ENCODE measurements at places on chromosomes 2 and 18. TPM values are rescaled to one million over a fixed set of nuclear protein-coding genes. Genes with fewer than 3 reads are reported as not detected.

The DHRS9 gene
- total RNA-seq, result 51.2 TPM

The CAPN14 gene
- not detected for total RNA-seq

The GBX2 gene
- total RNA-seq, result not detected

The CDH19 gene
- not detected for total RNA-seq

The FIGN gene
- 1.3 TPM for total RNA-seq

The TAF4B gene
- total RNA-seq, result 3.0 TPM

The CXCR1 gene
- total RNA-seq, result not detected

The ADCYAP1 gene
- not detected for total RNA-seq

The CD8A gene
- total RNA-seq, result not detected

The PARD3B gene
- total RNA-seq, result 6.8 TPM

The PDCD1 gene
- 0.12 TPM for total RNA-seq

The SERPINB4 gene
- not detected for total RNA-seq

The PPP4R3B gene
- total RNA-seq, result 31.2 TPM

The SNORC gene
- 0.12 TPM for total RNA-seq

The SH3RF3 gene
- total RNA-seq, result 8.1 TPM

The SLC9A4 gene
- total RNA-seq, result not detected

The CD207 gene
- total RNA-seq, result not detected

The SLC5A7 gene
- total RNA-seq, result not detected

The IL1RL1 gene
- 11.6 TPM for total RNA-seq

The WNT6 gene
- total RNA-seq, result not detected

The PRKAG3 gene
- total RNA-seq, result not detected

The HOXD3 gene
- 0.82 TPM for total RNA-seq

The ZNF24 gene
- total RNA-seq, result 15.5 TPM

The KCNG3 gene
- total RNA-seq, result not detected

The DNAJC27 gene
- 1.5 TPM for total RNA-seq

The CD302 gene
- total RNA-seq, result 18.7 TPM

The FOXI3 gene
- total RNA-seq, result not detected

The LCLAT1 gene
- 20.1 TPM for total RNA-seq

The RFTN2 gene
- 23.0 TPM for total RNA-seq

The MMADHC gene
- total RNA-seq, result 131 TPM

The CDKL4 gene
- 0.58 TPM for total RNA-seq

The RASGRP3 gene
- total RNA-seq, result 13.1 TPM

The C2orf80 gene
- not detected for total RNA-seq

The SERPINB3 gene
- total RNA-seq, result not detected

The NAT8 gene
- not detected for total RNA-seq

The DYSF gene
- 0.70 TPM for total RNA-seq

The TTN gene
- under 0.01 TPM for total RNA-seq

The MAP3K19 gene
- total RNA-seq, result not detected

The APOB gene
- 0.12 TPM for total RNA-seq

The C2orf78 gene
- not detected for total RNA-seq

The GPR55 gene
- not detected for total RNA-seq

The RUFY4 gene
- not detected for total RNA-seq

The ARHGAP28 gene
- 24.1 TPM for total RNA-seq

The ORMDL1 gene
- total RNA-seq, result 38.9 TPM

The VWC2L gene
- total RNA-seq, result not detected

The MYOM1 gene
- total RNA-seq, result 3.0 TPM

The APLF gene
- 4.3 TPM for total RNA-seq

The MARS2 gene
- 3.2 TPM for total RNA-seq

The LYPD6 gene
- total RNA-seq, result 2.7 TPM

The HTR2B gene
- 8.0 TPM for total RNA-seq

The INSIG2 gene
- 10.5 TPM for total RNA-seq

The LOXHD1 gene
- total RNA-seq, result not detected
